ENCODE measurements at places on chromosomes 6 and 20. TPM values are rescaled to one million over a fixed set of nuclear protein-coding genes. Genes with fewer than 3 reads are reported as not detected.
A peak's percentile ranks its signal among the peaks of the same experiment; 100 is the strongest.

DNA sequence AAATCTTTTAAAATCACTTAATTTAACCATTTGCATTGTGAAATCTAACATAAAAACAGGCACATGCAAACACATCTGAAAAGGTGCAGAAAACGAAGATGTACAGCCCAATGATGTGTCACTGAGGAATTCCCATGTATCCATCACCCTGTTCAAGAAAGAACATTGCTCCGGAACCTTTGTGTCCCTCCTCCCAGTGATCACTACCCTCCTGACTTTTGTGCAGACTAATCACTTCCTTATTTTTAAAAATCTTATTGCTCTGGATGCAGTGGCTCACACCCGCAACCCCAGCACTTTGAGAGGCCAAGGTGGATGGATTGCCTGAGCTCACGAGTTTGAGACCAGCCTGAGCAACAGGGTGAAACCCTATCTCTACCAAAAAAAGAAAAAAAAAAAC is 14.6 kb downstream of the GINS1 start:
- no peak for DNase-seq

DNA sequence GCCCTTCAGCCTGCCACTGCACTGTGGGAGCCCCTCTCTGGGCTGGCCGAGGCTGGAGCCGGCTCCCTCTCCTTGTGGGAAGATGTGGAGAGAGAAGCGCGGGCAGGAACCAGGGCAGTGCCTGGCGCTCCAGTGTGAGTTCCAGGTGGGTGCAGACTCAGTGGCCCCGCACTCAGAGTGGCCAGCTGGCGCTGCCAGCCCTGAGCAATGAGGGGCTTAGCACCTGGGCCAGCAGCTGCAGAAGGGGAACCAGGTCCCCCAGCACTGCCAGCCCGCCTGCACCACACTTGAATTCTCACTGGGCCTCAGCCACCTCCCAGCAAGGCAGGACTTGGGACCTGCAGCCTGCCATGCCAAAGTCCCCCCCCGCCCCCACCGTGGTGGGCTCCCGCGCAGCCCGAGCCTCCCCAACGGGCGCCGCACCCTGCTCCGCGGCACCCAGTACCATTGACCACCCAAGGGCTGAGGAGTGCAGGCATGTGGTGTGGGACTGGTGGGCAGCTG is 205.9 kb downstream of the CLVS2 start:
- DNase-seq, result no peak

Gene AVP
- not detected for total RNA-seq

DNA sequence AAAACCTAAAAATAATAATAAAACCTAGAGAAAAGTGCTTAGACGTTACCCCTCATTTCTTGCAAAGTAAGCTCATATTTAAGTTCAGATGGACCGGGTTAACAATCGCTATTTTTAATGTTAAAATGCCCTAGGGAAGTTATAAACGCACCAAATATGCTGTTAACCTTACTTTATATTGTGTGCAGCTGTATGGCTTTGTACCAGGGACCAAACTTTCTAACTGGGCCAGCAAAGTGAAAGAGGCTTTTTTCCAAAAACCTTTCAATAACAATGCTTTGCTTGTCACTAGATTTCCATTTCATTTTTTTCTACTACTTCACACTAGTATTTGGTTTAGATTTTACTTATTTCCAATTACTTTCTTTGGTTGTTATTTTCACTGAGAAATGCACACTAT is 248.5 kb downstream of the FOXC1 start:
- no peak for DNase-seq

Gene RAD21L1
- total RNA-seq, result not detected

DNA sequence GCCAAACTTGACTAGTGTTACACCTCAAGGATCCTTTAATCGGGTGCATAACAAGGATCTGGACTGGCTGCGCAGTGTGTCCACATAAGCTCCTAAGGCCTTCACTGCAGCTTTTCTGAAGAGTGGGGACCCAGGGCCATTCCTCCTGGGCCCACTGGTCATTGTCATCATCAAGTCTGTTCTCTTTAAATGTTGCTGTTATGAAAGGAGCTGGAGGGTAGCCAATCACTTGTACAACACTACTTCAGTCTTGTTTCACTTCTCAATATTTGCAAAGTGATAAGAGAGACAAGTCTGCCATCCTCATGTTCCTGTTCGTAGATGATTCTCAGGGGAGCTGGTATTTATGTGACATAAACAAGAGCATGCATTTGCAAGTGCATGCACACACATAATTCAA is 149.8 kb downstream of the SYNDIG1 start:
- DNase-seq, result no peak

- DNase-seq, result peak; percentile 53
Measured at GRCh38 chr6:7236306-7237209, 76.4 kb downstream of the SSR1 start.

Gene PARD6B
- 35.6 TPM for total RNA-seq

- DNase-seq, result peak; percentile 36
Measured at GRCh38 chr6:125245523-125246264, 56.1 kb downstream of the HDDC2 start.

- peak; percentile 68 for DNase-seq
Measured at GRCh38 chr20:53839423-53840176, 230.8 kb downstream of the BCAS1 start.

- DNase-seq, result no peak
Measured at GRCh38 chr20:60013296-60014139, 55.3 kb downstream of the CDH26 start.

DNA sequence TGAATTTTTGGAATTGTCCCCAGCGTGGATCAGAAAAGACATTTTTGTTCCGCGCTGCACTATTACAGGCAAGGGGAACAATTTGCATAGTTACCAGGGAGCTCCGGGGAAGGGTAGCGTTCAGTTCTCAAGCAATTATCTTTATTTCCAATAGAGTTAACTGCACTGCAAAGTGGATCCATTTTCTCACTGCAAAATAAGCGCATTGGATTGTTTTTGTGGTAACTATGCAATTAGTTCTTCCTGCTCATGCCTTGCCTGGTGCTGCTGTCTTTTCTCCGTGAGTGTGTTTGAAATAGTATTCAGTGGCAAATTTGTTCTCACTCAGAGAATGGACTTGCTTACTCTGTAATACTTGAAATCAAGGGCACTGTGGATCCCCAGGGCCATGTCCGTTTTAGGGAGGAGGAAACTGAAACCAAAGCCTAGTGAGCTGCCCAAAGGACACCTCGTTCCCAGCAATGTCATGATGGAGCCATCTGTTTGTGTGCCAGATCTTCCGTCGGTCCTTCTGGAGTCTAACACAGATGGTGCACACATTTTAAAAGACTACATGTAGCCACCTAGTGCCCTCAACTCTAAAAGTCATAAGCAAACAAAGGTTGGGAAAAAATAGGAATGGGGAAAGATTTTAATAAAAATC is 7.4 kb upstream of the PCK1 start:
- DNase-seq, result no peak

DNA sequence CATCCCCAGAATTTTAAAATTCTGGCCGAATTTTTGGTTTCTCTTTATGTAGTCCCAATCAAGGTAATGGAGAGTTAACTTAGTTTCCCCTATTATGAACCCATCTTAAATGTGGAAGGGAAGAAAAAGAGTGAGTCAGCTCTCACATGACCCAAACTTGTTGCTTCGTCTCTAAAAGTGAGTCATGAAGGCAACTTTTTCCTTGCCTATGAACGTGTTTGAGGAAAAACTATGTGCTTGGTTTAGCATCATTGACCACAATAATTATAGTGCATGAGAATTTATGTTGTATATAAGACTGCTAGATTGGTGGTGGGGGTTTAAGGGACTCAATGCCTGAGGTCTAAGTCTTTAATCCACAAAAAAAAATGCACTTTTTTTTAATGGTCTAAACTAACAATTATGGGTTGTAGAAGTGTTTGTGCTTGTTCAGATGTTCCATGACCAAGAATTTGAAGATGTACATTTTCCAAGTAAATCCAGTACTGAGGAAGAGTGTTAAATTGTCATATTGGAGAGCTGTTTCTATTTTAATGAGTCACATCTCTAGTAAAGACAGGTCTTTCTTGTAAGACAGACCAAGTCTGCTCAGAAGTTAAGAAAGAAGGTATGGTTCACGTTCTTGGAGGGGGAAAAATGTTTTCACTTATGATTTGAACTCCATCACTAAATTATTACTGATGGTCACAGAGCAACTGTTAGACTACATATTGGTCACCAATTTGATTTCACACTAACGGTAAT is 409.9 kb upstream of the MARCKS start:
- DNase-seq, result no peak

Gene CALHM6
- total RNA-seq, result 1.5 TPM

DNA sequence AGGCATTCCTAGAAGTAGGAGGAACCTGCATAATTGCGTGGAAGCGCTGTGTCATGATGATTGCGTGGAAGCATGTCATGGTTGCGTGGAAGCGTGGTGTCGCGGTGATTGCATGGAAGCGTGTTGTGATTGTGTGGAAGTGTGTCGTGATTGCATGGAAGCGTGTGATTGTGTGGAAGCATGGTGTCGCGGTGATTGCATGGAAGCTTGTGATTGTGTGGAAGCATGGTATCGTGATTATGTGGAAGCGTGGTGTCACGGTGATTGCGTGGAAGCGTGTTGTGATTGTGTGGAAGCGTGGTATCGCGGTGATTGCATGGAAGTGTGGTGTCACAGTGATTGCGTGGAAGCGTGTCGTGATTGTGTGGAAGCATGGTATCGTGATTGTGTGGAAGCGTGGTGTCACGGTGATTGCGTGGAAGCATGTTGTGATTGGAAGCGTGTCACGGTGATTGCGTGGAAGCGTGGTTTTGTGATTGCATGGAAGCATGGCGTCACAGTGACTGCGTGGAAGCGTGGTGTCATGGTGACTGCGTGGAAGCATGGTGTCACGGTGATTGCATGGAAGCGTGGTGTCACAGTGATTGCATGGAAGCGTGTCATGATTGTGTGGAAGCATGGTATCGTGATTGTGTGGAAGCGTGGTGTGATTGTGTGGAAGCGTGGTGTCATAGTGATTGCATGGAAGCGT is 145.9 kb downstream of the TAF4 start:
- DNase-seq, result no peak

- no peak for DNase-seq
Measured at GRCh38 chr6:15073344-15073789, 172.5 kb upstream of the JARID2 start.

GRCh38 chr6:18241208-18242038 is 22.9 kb downstream of the DEK start:
- no peak for DNase-seq

DNA sequence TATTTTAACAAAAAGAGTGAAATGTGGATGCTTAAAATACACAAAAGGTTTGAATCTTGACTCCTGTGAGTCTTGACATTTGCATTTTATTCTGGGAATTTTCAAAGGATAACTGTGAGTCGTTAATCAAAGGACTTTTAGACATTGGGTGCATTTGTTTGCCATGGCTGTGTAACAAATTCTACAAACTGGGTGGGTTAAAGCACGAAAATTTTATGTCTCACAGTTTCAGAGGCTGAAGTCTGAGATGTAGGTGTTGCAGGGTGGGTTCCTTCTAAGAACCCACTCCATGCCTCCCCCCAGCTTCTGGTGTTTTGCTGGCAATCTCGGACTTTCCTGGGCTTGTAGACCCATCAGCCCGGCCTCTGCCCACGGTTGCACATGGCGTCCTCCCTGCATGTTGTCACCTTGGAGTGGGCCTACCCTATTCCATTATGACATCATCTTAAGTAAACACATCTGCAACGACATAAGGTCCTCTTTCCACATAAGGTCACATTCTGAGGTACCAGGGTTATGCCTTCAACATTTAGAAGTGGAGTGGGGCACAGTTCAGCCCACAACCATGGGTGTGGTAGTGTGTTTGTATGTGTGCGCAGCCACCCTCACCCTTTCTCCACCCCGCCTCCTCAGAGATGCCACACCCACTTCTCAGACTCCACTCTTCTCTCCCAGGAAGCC is 113.1 kb downstream of the FOXA2 start:
- DNase-seq, result peak; percentile 74

DNA sequence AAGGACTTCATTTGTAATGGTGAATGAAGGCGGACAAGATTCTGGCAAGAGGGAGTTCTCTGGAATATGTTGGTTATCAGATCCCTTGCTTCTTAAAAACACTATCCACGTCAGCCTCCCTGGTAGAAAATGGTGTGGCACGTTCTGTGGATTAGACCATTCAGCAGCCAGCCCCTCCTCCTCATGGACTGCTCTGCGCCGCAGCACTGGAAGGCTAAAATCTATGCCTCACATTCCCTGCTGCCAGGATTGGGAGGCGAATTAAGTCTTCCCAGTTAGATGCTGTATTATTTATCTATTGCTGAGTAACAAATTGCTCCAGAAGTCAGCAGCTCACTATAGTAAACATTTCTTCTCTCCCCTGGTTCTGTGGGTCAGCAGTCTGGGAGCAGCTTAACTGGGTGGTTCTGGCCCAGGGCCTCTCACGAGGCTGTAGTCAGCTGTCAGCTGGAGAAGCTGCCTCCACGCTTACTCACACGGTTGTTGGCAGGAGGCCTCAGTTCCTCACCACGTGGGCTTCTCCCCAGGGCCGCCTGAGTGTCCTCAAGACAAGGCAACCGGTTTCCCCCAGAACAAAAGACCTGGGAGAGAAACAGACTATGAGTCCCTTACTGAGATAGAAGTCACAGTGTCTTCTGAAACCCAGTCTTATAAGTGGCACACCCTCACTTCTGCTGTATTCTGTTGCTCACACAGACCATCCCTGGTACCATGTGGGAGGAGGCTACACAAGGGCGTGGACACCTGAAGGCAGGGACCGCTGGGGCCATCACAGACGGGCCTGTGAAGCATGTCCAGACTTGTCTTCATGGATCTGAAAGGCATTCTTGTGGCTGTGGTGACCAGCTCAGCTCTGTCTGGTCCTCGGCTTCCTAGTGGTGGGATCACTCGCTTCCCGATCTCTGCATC is 101.0 kb downstream of the NRN1 start:
- peak; percentile 53 for DNase-seq
